ENCODE measurements at places on chromosomes 7 and 10.

DNA sequence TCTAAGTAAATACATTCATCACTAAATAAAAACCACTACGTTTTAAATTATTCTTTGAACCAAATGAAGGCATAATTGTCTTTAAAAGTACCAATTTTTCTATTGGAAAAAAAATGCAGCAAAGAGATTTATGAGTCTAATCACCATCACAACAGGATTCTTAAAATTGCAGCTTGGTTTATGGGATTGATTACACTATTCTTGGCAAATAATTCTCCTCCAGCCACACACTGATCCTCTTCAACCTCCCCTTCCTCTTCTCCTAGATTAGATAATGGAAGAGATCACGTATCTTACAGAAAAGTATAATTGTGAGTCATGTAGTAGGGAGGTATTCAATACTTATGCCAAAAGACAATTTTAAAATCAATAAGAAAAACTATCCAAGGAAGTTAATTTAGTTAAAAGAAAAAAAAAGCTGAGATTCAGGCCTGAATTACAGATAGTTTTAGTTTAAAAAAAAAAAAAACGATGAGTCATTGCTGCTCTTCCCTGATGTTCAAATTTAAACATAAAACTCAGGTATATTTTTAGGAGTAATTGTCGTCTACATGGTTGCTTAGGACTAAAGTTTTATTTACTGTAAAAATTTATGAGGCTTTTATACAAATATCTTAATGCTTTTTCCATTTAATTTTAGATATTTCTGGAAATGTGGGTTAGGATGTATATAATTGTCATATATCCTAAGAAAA, 133.7 kb upstream of the CDK1 start:
- no peak overlapping the region for H3K4me3 ChIP-seq
- H3K27ac ChIP-seq: no peak overlapping the region
- no peak for DNase-seq
- H3K27me3 ChIP-seq: no peaks in the 10 kb centered on the region
- no peaks in the 10 kb centered on the region for H3K4me1 ChIP-seq

GRCh38 chr10:81866753-81867152, 8.2 kb upstream of the NRG3 start:
- peaks cover 13% of the 10 kb centered on the region for H3K27me3 ChIP-seq
- no peak for DNase-seq
- H3K36me3 ChIP-seq: no peaks in the 10 kb centered on the region
- H3K4me3 ChIP-seq: no peak overlapping the region

DNA sequence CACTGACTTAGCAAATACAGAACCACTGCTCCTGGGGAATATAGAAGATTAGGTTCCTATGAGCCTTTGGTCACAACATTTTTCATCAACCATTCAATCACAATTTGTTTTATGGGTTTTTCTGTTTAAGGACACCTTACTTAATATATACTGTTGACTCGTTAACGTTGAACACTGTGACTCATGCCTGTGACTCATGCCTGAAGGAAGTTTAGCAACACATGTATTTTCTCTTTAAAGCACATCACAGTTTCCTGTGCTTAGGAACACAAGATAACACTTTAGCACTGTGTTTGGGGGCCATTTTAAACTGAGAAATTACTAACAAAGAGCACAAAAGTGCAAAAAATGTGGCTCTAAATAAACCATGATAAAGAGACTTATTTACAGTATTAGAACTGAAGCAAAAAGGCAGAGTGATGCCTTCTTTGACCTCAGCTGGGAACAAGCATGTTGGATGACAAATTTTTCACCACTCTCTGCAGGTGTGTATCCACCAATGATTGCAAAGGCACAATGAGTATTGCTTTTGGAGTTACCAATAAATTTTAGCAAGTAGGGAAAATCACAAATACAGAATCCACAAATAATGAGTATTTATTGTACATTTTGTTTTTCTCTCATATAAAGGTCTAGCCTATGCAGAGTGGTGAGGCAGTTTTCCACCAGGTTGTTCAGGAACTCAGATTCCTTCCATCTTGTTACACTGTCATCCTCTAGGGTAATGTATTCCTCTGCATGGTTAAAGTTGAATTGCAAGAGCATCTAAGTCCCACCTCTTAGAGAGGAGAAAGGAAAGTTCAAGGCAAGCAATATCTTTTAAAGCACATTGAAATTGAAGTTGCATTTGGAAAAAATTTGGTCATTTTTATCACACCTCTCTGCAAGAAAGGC, 7.3 kb downstream of the FGFBP3 start:
- peaks cover under 1% of the 10 kb centered on the region for H3K4me1 ChIP-seq
- H3K4me3 ChIP-seq: no peak overlapping the region
- no peak overlapping the region for H3K27ac ChIP-seq
- no peaks in the 10 kb centered on the region for H3K36me3 ChIP-seq
- H3K27me3 ChIP-seq: no peaks in the 10 kb centered on the region
- DNase-seq: no peak

DNA sequence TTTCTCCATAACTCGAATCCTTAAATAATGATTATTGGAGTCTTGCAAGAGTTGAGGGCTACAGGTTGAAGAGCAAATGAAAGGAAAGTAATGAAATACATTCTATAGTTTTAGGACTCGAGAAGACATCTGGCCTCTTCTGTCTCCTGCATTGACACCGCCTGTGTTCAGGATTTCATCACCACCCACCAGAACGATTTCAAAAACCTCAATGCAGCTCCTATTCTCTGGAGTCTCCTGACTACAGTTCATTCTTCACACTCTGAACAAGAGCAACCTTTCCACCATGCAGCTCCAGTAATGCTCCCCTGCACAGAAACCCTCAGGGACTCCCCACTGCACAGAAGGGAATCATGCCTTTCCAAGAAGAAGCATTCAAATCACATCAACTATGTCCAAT, 5.5 kb downstream of the IL15RA start:
- H3K4me3 ChIP-seq: peak overlapping the region; percentile 8
- peak overlapping the region; percentile 84 for H3K27ac ChIP-seq
- H3K27me3 ChIP-seq: no peaks in the 10 kb centered on the region
- H3K4me1 ChIP-seq: peaks cover 47% of the 10 kb centered on the region

- H3K4me1 ChIP-seq: no peaks in the 10 kb centered on the region
- no peaks in the 10 kb centered on the region for H3K27me3 ChIP-seq
- no peak overlapping the region for H3K4me3 ChIP-seq
- no peaks in the 10 kb centered on the region for H3K36me3 ChIP-seq
These were observed 52.6 kb downstream of the ANK3 start for GRCh38 chr10:60336901-60337630.

DNA sequence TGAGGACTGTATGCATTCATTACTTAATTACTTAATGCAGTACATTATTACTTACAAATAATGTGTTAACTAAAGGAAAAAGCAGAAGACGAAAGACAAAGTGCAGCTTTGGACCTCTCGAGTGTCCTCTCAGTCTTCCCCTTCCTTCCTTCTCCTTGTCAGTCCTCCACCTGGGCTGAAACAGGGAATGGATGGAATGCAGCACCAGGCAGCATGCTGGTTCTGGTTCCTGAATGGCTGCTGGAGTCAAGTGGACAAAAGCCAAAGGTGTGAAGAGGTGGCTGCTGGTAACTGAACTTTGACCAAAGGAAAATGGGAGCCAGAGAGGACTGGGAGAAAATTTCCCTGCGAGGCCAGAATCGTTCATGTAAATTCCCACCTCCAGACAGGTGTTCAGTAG, 179.5 kb downstream of the GPAM start:
- H3K27ac ChIP-seq: no peak overlapping the region
- H3K4me3 ChIP-seq: no peak overlapping the region
- H3K36me3 ChIP-seq: no peaks in the 10 kb centered on the region
- no peaks in the 10 kb centered on the region for H3K27me3 ChIP-seq
- no peak for DNase-seq

All from left ventricle myocardium inferior (tissue), 1 donor.